ENCODE measurements at places on chromosomes 6 and 20. TPM values are rescaled to one million over a fixed set of nuclear protein-coding genes. Genes with fewer than 3 reads are reported as not detected.

Gene RAD21L1
- not detected for total RNA-seq

Gene NHSL1
- total RNA-seq, result 0.71 TPM

Gene NT5E
- 14.8 TPM for total RNA-seq

Gene BCAS1
- 0.09 TPM for total RNA-seq

Gene SLC35F1
- total RNA-seq, result not detected

Gene SMOC2
- total RNA-seq, result not detected

Gene OSTM1
- total RNA-seq, result 26.2 TPM

Gene NFKBIL1
- total RNA-seq, result 13.5 TPM

Gene SLC22A16
- total RNA-seq, result not detected

Gene STMND1
- total RNA-seq, result not detected
